ENCODE measurements at places on chromosomes 7 and 10. TPM values are rescaled to one million over a fixed set of nuclear protein-coding genes. Genes with fewer than 3 reads are reported as not detected.

GRCh38 chr7:109532262-109532992 is 962.8 kb downstream of the DNAJB9 start:
- DNase-seq, result no peak

DNA sequence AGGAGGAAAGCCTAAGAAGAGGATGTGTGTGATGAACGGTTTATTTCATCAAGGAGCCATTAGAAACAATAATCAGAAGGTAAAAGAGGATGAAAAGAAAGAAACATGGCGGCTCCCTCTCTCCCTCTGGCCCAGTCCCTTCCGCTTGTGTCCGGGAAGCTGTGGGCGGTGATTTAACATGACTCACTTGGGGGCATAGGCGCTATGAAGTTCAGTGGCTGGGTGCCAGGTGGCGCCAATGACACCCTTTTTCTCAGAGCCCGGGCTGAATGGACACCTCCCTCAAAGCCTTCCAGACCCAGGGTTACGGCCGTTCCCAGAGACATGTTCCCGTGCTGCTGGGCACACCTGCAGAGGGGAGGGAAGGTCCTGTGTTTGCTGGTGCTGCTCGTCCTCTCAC is 244.0 kb downstream of the SKAP2 start:
- DNase-seq, result no peak

The RAPGEF5 gene
- total RNA-seq, result 85.1 TPM

DNA sequence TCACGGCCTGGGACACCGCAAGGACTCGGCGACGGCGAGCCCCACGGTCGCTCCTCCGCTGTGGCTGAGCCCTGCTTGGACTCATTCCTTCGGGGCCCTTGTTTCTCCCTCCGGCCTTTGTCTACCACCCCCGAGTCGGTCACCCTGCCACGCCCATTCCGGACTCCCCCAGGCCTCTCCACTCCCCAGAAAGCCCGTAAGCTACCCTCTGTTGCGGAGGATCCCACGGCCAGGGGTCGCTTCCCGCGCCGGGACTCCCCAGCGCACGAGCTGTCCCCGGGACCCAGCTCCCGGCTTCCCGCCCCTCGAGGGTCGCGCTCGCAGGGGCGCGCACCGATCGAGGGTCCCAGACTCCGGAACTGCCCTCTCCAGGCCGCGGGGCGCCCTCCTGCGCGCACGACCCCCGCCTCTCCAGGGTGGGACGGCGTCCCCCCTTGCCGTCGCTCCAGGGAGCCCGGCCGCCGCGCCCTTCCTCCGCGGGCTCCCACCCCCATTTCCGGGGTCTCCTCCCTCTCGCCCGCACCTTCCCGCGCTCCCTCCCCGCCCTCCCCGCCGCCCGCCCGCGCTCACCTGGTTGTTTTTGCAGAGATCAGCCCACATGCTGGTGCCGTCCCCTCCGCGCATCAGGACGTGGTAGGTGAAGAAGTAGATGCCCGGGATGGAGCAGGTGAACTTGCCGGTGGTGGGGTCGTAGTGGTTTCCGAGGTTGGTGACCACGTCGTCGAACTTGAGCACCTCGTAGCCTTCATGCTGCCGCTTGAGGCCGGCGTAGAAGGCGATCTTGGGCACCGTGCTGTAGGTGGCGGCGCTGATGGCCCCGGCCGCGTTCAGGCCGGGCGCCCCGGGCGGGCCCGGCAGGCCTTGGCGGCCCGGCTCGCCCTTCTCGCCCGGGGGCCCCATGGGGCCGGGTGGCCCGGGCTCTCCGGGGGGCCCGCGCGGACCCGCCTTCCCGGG is 1.5 kb downstream of the C1QL3 start:
- no peak for DNase-seq

DNA sequence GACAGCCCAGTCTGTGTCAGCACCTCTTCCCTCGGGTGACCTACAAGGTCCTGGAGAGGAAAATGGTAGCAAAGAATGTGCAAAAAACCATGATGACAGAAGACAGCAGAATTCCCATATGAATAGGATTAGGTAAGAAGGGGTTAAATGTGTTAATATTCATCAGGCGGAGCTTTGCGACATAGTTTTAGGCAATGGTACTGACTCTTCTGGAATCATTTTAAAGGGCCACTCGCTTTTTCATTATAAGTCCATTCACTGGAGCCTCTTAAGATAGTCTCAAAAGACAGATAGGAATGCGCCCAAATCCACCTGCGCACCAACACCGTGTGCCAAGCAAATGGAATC is 38.2 kb downstream of the DLG5 start:
- no peak for DNase-seq

The DNAH11 gene
- total RNA-seq, result 8.9 TPM

GRCh38 chr7:131735101-131735500 is 178.7 kb upstream of the PODXL start:
- DNase-seq, result no peak

The DDX21 gene
- 43.4 TPM for total RNA-seq

The TAS2R4 gene
- 2.0 TPM for total RNA-seq

GRCh38 chr10:132556994-132557441 is 19.4 kb downstream of the INPP5A start:
- no peak for DNase-seq

The TAS2R3 gene
- total RNA-seq, result 1.4 TPM

GRCh38 chr7:780081-780480 is 52.2 kb upstream of the SUN1 start:
- DNase-seq, result peak; percentile 40

GRCh38 chr7:76262683-76263402 is 39.6 kb upstream of the HSPB1 start:
- DNase-seq, result no peak

- DNase-seq, result no peak
Measured at GRCh38 chr7:39451901-39452300, 114.3 kb upstream of the YAE1 start.

DNA sequence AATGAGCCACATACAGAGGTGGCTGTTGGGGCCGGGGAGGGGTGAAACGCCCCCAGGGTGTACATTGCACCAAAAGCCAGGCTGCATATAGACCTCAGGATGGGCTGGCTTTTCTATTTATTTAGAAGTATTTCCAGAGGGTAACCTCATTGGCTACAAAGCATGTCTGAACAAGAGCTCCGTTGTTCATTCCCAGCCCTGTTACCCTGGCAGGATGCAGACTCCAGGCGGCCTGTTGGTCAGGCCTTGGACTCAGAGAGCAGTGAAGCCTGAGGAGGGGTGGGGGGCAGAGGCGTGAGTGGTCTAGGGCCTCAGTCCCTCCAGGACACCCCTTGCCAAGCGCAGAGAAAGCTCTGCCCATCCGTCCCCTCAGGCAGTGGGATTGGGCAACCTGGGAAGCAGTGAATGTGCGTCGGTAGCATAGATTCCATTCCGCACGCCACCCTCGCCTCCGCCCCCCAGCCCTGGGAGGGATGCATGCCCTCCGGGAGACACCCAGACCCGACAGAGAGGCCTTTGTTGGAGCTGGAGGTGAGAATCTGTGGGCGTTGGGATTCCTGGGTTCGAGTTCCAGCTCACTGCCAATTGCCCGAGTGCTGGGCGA is 41.9 kb downstream of the TCF7L2 start:
- DNase-seq, result no peak

All from lower lobe of right lung (tissue), 2 donors.